GM23338 (cell line): ENCODE measurements at places on chromosomes 7 and 10. TPM values are rescaled to one million over a fixed set of nuclear protein-coding genes. Genes with fewer than 3 reads are reported as not detected.

ADARB2 gene
- total RNA-seq: 1.6 and 5.0 TPM in 2 replicates

EPO gene
- 0.89 TPM in 1 of 2 replicates, not detected in the other for total RNA-seq

GDF2 gene
- total RNA-seq: not detected in 2 replicates

CCZ1 gene
- 91.9 and 93.7 TPM in 2 replicates for total RNA-seq

TUBAL3 gene
- total RNA-seq: not detected in 2 replicates

ARMH3 gene
- total RNA-seq: 11.1 and 97.4 TPM in 2 replicates

CTBP2 gene
- total RNA-seq: 233 and 265 TPM in 2 replicates

TMEM196 gene
- not detected in 2 replicates for total RNA-seq

VOPP1 gene
- 71.0 and 73.7 TPM in 2 replicates for total RNA-seq

GCK gene
- 7.3 and 9.3 TPM in 2 replicates for total RNA-seq

PANK1 gene
- 44.7 and 62.5 TPM in 2 replicates for total RNA-seq

MRPL32 gene
- total RNA-seq: 93.4 and 93.6 TPM in 2 replicates

DNA sequence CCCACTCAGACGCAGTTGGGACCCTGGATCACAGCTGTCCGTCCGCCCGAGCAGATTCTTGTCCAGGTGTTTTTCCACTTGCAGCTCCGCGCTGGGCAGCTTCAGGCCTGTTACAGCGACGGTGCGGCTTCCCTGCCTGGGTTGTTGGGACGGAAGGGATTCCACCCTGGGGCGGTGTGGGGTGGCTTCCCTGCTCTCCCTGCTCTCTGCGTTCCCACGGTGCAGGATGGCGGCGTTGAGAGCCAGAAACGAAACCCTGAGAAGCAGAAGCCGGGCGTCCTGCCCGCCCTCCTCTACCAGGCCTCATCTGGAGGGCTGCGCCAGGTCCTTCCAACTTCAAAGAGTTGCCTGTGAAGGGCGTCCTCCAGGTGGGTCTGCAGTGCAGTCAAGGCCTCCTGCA lies 194.4 kb downstream of the ADARB2 start:
- no peak for DNase-seq

DNA sequence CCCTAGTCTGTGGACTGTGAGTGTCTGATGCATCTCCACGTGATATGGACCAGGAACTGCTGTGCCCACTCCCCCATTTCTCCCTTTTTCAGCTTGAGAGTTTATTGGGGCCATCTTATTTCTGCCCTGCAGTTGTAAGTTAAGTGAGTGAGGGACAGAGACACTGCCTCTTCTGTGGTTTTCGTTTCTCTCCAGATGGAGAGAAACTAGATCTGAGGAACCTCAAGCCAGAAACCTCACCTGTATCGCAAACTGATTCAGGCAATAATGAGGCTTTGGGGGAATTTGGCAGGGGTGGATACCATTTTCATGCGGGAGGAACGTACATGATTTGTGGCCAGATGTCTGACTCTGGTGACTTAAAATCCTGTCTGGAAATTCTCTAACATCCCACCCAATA lies 641.7 kb downstream of the TNS3 start:
- no peak for DNase-seq

DNA sequence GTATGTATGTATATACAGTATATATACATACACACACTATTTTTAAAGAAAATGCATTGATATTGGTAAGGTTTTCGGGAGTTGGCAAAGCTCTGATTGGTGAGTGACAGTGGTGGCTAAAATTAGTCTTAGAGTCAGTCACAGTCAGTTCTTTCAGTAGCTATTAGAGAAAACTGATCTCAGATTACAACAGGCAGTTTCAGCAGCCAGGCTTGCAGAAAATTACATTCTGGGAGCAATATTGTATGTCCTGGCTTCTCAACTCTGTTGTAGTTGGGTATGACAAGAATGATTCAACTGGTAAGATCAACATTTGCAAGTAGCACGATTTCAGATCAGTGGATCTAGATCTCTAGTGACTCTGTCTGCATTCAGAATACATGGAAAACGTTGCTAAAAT lies 897.9 kb upstream of the AUTS2 start:
- DNase-seq: no peak

DNA sequence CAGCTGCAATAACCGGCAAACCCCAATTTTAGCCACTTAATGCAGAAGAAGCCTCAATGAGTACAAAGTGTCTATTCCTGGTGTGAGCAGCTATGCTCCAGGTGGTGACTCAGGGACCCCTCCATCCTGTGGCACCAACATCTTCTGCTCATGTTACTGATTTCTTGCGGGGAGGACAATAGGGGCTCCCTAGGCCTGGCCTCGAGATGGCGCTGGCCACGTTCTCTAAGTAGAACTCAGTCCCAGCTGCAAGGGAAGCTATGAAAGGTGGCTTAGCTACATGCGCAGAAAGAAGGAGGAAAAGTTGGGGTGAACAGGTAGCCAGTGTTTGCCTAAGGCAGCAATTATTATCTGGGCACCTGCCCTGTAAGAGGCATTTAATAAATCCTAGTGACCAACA lies 6.6 kb downstream of the GJD4 start:
- peak; percentile 49 for DNase-seq

DNA sequence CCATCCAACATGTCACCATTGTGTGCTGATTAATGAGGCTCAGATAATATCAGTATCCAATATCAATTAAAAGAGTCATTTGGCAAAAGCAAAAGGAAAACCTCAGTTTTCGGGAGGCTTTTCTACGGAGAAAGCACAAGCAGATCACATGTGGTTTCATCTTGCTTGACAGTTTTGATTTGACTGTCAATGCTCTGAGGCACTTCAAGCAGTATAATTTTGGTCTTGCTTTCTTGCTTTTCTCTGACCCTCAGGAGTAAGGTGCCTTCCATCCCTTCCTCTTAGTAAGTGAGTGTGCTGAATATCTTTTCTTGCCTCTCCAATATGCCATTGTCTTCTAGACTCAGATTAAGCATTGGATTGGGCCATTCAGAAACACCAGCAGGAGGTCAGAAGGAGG lies 115.5 kb upstream of the CALCR start:
- DNase-seq: no peak

DNA sequence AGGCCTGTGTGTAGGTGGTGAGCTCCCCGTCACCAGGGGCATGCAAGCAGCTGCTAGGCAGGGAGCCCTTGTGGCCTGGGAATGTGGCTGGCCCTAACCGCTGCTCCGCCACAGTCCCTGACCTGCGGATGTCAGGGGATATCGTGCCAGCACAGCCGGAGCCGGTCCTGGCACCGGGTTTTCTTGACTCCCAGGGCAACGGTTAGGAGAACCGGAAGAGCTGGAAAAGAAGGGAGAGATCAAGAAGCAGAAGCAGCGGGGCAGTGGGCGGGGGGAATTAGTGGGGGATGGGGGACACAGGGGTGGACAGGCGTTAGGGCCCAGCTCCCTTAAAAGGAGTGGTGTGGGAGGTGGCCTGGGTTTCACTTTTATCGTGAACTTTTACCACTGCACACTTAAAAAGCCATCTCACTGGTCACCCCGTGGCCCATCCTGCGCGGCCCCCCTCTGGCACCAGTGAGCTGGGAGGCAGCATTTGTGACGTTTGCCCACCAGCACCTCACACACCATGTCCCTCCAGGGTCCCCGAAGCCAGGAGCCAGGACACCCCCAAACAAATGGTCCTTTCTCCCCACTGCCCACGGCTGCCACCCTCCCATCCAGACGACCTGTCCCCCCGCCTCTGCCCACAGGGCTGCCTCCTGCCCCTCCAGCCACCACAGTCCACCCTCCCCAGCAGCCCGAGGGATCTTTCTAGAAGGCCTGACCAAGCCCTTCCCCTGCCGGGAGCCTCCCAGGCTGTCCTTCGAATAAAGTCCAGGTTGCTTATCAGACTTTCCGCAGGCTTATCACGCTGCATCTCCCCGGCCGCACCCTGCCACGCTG lies 1.8 kb upstream of the MICALL2 start:
- DNase-seq: peak; percentile 66

DNA sequence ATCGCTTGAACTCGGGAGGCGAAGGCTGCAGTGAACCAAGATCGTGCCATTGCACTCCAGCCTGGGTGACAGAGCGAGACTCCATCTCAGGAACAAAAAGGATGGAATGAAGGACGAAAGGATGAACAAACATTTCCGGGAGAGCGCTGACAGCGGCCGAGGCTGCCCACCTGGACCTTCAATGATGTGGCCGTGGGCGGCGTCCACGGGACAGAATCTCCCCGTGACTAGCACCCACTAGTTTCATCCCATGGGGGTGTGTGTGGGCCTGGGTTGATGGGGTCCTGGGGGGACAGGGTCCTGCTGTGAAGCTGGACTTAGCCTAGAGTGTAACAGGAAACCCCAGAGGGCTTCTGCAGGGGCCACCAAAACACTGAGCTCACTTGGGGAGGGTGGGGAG lies 32.8 kb downstream of the MICALL2 start:
- DNase-seq: no peak

DNA sequence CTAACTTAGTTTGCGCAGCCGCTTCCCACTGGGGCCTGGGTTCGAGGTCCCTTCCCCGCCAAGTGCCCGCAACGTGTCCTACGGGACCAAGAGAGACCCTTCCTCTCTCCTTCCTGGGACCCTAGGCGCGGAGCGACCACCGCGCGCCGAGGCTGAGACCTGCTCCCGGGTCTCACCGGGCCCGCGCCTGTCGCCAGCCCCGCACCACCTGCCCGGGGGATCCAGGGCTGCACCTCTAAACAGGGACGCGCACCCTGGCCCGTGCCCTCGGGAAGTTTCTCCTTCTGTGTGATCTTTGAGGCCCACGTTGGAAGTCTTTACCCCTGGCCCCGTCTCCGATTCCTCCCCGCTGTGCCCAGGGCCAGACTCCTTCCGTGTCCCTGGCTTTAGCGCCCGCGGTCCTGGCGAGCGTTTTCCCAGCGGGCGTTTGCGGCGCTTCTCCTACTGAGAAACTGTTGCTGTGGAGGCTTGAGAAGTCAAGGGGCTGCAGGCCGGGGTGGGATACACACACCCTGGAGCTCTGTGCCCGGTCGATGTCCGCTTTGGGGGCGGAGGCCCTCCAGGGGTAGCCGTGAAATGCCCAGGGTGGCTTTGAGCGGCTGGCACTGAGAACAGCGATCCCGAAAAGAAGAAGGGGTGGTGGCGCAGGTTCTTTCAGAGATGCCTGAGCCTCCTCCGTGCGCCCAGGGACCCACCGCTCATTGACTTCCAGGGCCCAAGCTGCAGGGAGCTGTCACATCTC lies 575 bp downstream of the PLPP4 start:
- DNase-seq: peak; percentile 41

DNA sequence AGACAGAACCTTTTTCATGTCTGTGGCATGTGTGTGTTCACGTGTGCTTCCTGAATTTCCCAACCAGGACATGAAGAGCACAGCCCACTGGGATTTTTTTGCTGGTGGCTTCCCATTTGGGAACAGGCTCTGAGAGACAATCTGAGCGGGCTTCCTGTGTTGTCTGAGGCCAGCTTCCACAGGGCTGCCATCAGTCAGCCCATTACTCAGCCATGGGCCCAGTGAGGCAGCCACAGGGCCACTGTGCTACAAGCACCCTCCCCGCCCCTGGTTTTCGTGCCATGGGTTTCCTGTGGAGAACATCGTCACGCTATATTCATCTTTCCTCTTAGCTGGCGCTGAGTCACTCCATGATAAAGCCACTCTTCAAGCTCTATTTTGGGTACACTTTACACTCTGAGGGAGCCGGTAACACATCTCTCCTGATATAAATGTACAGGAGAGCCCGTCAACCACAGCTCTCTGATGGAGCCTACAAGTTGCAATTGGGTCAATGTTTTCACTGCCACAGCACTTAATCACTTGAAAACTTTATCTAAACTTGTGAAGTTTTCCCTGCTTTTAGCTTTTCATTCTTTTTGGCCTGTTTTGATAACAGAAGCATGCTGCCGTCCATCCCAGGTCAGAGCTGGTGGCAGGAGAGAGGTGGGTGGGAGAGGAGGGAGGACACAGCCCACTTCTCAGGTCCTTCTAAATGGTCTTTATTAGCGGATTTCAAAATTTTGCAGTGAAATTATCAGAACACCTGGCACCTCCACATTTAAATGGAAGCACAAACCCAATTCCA lies 96.9 kb downstream of the HIPK2 start:
- DNase-seq: no peak

DNA sequence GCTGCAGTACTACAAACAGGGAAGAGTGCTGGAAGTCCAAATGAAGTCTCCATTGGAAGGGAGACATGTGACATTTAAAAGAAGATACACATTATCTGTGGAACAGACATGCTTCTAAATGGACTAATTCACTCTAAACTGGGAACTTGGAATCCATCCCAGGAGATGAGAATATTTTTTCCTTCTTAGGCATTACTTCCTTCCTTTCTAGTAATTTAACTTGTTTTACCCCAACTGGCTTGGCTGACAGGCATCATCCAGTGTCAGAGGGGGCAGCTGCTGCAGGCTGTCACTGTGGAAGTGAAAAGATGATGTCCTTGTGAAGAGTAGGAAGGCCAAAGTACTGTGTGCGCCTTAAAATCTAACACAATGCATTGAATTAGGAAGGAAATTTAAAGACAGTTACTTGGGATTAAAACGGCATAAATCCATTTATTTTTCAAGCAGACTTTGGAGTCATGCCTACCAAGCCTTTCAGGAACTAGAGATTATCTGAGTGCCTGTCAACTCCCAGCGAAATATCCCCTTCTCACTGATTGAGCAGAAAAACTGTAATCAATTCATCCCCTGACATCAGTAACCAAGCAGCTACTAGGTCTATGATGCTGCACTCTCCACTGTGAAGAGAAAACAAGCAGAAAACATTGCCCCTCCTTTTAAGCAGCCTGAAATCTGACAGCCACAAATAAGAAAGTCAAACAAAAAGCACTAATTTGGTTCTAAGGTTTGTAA lies 161.2 kb downstream of the DGKI start:
- DNase-seq: no peak

DNA sequence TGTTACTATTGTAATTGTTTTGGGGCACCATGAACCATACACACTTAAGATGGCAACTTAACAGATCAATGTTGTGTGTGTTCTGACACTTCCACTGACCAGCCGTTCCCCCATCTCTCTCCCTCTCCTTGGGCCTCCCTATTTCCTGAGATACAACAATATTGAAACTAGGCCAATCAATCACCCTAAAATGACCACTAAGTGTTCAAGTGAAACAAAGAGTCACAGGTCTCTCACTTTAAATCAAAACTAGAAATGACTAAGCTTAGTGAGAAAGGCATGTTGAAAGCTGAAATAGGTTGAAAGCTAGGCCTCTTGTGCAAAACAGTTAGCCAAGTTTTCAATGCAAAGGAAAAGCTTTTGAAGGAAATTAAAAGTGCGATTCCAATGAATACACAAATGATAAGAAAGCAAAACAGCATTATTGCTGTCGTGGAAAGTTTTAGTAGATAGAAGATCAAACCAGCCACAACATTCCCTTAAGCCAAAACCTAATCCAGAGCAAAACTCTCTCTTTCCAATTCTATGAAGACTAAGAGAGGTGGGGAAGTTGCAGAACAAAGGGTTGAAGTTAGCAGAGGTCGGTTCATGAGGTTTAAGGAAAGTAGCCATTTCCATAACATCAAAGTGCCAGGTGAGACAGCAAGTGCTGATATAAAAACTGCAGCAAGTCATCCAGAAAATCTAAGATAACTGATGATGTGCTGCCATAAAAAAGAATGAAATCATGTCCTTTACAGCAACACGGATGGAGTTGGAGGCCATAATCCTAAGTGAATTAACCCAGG lies 90.6 kb downstream of the MTPN start:
- no peak for DNase-seq

- DNase-seq: no peak
Observed at GRCh38 chr7:946256-946996, 8.1 kb downstream of the ADAP1 start.

- DNase-seq: no peak
Observed at GRCh38 chr10:22633528-22633927, 80.8 kb downstream of the PIP4K2A start.

GRCh38 chr7:103504505-103505135 lies 58.6 kb upstream of the SLC26A5 start:
- peak; percentile 16 for DNase-seq
